ENCODE measurements at places on chromosomes 3 and 15.

GRCh38 chr15:73023071-73023470 lies 29.2 kb upstream of the NEO1 start:
- DNase-seq, result no peak

DNA sequence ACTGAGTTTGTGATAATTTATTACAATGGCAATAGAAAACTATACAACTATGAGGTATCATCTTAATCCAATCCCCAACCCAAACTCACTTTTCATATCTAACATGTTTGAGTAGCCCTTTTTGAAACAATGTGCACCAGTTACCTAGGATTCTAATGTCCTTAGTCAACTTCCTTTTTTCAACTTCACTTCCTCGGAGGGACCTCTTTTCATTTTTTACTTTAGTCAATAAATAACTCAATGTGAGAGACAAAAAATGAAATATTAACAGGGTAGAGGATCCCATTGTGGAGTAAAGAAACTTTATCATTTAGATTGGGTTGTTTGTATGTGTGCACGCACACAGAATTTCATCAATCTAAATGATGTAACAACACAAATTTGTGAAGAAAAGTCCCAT lies 193.6 kb upstream of the LRRC3B start:
- DNase-seq, result no peak

- DNase-seq, result no peak
These were observed 31.7 kb downstream of the ADPGK start for GRCh38 chr15:72751751-72752455.

DNA sequence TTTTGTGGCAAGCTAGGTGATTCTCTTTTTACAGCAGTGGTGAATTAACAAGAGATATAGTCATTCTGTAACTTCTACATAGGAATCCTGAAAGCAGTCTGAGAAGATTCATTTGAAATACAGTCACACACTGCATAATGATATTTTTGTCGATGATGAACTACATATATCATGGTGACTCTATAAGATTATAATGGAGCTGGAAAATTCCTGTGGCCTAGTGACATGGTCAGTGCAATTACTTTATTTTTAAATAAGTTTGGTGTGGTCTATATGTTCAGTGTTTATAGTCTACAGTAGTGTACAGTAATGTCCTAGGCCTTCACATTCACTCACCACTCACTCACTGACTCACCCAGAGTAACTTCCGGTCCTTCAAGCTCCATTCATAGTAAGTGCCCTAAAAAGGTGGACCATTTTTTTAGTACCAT lies 511.4 kb upstream of the MCTP2 start:
- no peak for DNase-seq
